Urinary bladder (tissue), 4 donors: ENCODE measurements at places on chromosomes 11 and 22. TPM values are rescaled to one million over a fixed set of nuclear protein-coding genes. Genes with fewer than 3 reads are reported as not detected.

APOL5 gene
- total RNA-seq, result 1.4 TPM

GLB1L3 gene
- 0.11 TPM for total RNA-seq

PEX16 gene
- 10.5 TPM for total RNA-seq

GTSE1 gene
- 6.6 TPM for total RNA-seq

MS4A4E gene
- 0.90 TPM for total RNA-seq

GRCh38 chr11:118295199-118295598 is 9.3 kb upstream of the CD3E start:
- no peak for DNase-seq

DNA sequence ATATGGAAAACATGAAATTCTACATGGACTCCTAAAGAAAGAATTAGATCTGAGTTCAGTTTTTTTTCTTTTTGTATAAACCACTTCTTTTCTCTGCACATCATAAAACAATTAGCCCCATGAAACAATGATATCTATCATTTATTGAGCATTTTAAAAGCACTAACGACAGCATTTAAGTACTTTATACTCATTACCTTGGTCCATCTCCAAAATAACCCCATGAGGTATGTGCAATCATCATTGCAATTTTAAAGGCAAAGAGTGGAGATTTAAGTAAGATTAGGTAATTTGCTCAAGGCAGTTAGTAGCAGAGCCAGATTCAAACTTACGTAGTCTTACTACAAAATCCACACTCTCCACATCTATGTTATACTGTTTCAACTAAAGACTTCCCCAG is 177.7 kb upstream of the RAG2 start:
- DNase-seq, result no peak

DNA sequence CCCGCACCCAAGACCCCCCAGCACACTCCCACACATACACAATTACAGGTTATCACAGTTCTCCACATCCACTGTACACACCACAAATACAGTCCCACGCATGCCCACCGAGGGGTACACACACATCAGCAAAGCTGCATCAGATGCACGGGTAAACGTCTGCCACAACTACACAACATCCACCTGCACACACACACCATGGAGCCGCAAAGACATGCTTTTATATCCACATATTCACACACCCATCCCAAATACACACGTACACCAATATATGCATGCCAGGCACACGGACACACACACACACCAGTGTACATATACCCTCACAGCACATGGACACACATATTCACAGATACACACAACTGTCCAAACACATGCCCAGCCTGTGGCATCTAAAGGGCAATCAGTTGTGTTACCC is 5.4 kb upstream of the KCNJ4 start:
- DNase-seq, result no peak

- no peak for DNase-seq
Observed at GRCh38 chr22:27918341-27919221, 475 bp downstream of the PITPNB start.

DNA sequence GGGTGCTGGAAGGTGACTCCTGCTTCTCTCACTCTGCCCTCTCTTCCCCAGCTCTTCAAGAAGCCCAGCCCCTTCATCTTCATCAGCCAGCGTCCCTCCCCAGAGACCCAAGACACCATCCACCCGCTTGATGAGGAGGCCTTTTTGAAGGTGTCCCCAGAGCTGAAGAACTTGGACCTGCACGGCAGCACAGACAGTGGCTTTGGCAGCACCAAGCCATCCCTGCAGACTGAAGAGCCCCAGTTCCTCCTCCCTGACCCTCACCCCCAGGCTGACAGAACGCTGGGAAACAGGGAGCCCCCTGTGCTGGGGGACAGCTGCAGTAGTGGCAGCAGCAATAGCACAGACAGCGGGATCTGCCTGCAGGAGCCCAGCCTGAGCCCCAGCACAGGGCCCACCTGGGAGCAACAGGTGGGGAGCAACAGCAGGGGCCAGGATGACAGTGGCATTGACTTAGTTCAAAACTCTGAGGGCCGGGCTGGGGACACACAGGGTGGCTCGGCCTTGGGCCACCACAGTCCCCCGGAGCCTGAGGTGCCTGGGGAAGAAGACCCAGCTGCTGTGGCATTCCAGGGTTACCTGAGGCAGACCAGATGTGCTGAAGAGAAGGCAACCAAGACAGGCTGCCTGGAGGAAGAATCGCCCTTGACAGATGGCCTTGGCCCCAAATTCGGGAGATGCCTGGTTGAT is 12.6 kb downstream of the IL10RA start:
- DNase-seq, result no peak

DNA sequence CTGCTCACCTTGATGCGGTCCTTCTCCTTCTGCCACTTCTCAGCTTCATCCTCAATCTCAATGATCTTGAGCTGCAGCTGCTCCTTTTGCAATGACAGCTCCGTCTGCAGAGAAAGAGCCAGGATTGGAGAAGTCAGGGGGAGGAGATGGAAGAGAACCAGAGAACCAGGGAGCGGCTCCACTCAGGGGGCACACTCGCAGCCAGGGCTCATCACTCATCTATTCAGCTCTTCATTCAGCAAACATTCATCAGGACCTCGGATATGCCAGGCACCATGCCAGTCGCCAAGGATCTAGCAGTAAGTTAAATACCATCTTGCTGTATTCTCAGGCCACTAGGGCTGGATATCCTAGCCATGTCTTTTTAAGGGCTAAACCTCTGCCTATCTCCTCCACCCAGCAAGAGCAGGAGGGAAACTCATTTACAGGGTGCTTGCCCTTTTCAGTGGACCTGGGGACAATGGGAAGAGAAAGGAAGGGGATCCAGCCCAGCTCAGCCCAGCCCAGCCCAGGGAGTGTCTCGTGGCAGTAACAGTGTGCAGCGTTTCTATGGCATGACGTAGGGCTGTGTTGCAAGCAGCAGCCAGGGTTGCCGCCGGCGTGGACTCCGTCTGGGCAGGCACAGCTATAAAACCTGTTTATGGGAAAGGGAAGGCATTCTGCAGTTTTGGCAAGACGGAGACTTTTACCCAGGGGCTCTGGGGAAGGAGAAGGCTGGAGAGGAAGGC is 9.4 kb downstream of the TRIM29 start:
- DNase-seq, result peak; percentile 82

DNA sequence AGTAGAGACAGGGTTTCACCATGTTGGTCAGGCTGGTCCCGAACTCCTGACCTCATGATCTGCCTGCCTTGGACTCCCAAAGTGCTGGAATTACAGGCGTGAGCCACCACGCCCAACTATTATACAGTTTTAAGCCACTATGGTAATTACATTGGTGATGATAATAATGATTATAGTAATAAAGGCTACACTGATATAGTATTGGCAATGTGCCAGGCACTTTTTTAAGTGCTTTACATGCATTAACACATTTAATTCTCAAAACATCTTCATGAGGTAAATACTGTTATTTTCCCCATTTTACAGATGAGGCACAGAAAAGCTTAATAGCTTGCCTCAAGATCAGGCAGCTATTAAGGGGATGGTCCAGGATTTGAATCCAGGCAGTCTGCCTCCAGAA is 222.5 kb downstream of the SOX6 start:
- no peak for DNase-seq

DNA sequence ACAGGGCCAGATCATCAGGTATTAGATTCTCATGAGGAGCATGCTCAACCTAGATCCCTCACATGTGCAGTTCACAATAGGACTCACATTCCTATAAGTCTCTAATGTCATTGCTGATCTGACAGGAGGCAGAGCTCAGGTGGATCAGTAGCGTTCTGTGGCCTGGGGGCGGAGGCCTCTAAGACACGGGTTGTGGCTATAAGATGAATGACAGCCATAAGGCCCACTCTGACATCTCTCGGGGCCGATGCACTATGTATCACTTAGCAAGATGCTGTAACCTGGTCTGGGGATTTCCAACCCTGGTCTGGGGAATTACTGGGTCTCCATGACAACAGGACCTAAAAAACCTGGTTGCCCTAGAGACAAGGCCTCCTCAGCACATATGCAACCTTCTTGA is 932.7 kb downstream of the TBC1D22A start:
- no peak for DNase-seq

DNA sequence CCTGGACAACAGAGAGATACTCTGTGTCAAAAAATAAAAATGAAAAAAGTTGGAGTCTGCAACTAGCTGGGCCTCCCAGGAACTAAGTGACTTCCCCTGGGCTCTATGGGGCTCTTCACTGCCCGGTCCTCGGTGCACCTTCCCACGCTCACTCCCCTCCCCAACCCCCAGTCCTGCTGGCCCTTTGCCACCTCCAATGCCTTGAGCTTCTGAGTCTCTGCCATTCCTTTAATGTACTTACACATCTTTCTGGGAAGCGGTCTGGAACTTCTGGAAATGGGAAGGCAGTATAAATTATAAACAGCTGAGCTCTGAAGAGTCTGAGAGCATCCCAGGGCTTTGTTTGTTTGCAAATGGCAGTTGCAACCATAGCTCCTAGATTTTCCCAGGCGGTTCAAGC is 5.9 kb upstream of the BATF2 start:
- no peak for DNase-seq

- DNase-seq, result no peak
Observed at GRCh38 chr11:67629386-67630227, at the start of gene NUDT8. Gene NUDT8 (minus strand): TSS chr11:67629937. CDS start chr11:67629911, 26 bp downstream.

DNA sequence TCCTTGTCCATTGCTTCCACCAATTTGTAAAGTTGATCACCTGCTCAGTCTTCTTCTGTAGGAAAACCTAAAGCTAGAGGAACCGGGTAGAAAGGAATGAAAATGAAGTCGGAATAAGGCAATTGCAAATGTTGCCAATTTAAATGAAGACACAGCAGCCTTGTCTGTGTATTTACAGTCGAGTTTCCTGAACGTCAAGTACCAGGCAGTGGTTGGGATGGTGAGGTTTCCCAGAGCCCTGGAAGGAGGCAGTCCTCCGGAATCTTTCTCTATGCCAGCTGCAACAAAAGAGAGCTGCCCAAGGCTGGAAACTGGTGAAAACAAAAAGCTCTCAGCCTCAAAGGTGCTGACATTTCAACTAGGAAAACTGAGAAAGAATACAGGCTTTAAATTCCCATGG is 17.7 kb downstream of the MAJIN start:
- DNase-seq, result no peak

DNA sequence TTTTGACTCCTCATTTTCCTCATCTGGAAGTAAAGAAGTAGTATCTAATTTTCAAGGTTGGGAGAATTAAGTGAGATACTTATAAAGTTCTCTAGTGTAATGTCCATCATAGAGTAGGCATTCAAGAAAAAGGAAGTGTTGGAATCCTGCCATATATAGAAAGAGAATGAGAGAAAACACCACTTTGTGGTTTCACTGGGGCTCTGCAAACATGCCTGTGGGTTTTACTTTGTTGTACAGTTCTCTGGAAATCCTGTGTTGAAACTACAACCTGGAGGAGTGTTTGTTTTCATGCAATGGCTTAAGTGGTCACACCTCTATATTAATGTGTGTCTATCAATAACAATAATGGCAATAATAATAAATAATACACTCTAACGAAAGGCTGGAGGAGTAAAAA is 741.7 kb downstream of the NELL1 start:
- no peak for DNase-seq

- no peak for DNase-seq
Observed at GRCh38 chr11:65872586-65873317, at the start of gene EFEMP2. Gene EFEMP2 (minus strand): TSS chr11:65872800. CDS start chr11:65872354, 446 bp downstream.

DNA sequence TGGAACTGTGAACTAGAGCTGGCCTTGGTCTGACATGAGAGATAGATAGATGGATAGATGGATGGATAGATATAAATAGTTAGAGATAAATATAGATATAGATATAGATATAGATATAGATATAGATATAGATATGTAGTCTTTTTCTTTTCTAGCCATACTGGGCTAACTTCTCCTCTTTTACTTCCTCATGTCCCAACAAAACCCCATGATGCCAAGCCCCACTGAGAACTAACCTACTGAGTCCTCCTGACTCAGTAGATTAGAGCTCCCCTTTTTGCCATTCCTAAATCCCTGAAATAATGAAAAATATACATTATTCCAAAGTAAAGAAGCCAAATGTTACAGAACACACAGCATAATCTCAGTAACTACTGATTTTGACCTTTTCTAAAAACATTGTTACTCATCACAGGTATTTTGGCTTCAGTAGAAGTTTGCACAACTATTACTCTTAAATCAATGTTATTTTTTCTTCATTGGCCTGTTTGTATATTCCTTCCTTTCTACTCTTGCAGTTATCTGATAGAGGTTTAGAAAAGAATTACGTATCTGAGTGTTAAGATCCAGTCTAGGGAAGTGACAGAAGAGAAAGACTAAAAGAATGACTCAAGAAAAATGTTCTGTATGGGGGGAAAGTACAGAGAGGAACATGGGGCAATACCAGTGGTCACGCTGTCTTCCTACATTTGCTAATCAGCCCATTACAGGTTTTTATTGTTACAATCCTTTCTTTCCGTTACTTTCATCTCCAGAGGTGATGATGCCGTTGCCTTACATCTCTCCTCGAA is 6.0 kb upstream of the OR10D3 start:
- no peak for DNase-seq

- no peak for DNase-seq
Observed at GRCh38 chr11:108994887-108995286, 330.0 kb downstream of the DDX10 start.

DNA sequence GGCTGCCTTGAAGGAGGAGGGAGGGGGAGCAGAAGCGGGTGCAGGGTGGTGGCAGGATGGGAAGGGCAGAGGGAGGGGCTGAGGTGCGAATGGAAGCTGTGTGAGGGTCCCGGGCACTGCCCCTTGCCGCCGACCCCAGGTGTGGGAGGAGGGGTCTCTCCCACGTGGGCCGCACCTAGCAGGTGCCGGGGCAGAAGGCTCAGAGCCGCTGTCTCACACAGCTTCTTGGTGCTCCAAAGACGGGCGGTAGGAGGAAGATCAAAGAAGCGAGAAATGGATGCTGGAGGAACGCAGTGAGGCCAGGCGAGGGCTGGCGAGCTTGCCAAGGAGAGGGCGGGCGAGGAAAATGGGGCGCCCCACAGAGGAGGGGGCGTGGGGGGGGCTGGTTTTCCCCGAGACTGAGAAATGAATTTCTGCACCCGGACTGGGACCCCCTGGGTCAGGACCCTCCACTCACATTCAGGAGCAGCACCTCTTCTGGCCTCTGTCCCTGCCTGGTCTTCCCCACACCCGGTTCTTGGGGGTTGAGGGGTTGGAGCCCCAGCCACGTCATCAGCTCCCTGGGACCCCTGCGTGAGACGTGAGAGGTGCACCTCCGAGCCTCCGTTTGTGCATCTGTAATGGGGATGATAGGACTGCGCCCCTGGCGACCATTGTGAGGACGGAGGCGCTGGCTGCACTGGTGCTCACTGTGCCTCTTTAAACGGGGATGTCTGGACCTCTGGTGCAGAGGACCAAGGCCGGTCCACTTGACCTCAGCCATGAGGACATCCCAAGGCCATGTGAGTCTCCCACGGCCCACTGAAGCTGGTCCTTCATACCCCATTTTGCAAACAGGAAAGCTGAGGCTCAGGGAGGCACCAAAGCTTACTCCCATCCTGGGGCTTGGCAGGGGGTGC is 16.8 kb downstream of the LSP1 start:
- DNase-seq, result no peak

GRCh38 chr11:129620237-129621104 is 195.2 kb upstream of the TMEM45B start:
- DNase-seq, result no peak

- no peak for DNase-seq
Observed at GRCh38 chr11:30509364-30509763, 76.8 kb downstream of the MPPED2 start.

DNA sequence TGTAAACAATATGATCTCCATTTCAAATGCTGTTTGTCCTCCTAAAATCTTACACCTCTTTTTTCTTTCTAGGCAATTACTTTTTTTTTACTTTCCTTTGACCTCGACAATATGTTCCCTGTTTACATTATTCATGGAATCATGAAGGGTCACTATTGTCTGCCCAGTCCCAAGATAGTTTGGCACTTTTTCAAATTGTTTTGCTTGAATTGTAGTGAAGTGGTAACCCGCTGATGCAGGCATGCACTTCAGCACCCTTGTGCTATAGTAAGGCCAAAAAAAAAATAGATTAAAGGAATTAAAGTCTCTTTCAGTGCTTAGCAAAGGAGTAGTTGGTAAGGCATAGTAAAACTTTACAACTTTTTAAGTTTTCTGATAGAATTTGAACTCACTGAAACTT is 90.9 kb downstream of the PAX6 start:
- DNase-seq, result no peak
